ENCODE measurements at places on chromosomes 2 and 18.

DNA sequence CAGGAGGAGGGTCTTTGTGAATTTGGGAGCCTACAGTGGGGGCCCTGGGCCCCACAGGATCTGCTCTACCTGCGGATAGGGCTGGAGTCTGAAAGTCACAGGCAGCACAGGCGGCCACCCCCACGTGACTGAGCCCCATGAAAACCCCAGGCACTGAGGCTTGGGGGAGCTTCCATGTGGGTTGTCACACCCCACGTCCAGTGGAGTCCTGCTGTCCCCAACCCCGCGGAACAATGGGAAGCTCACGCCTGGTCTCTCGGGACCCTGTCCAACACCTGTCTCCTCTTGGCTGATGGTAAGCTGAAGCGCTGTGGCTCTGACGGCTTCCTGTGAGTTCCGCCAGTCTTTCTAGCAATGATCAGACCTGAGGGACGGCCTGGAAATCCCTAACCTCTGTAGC, 85.8 kb downstream of the PTGR3 start:
- no peak for DNase-seq

DNA sequence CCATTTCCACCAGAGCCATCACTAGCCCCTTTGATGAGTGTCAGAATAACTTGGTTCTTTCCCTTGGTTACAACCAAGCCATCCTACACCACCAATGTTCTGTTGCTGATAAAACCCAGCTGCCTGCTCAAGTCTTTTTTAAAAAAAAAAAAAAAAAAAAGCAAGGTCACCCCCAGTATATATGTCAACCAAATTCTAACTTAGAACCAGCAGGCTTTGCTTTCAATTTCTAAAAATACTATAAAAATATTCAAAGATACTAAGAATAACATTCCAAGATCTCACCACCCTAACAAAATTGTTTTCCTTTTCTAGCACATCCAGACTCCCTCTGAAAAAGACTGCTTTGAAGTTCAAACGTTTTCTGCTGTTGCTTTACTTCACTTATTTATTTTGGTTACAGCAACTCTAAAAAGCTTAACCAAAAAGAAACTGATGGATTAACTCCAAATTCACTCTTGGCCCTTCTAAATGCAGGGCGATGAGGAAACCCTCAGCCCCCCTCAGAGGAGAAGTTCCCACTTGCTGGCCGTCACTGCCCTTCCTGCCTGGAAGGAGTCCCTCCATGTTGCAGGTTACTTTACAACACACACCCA, 10.9 kb downstream of the UXS1 start:
- no peak for DNase-seq

DNA sequence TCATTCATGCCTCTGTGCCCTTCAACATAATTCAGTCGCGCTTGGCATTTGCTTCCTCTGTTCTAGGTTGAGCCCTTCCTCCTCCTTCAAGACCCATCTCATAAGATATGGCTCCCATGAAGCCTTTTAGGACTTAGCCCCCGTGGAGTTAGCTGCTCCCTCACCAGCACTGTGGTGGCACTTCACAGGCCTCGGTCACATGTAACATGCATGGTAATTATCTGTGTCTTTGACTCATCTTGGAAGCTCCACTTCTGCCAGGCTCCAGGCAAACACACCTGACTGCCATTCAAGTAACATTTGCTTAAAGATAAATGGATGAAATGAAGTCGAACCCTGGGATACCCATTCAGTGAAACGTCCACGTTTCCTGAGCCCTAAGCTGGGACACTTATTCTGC, 484.7 kb downstream of the EIPR1 start:
- DNase-seq = no peak

- DNase-seq = no peak
Observed at GRCh38 chr2:11871421-11871820, 125.0 kb downstream of the LPIN1 start.

DNA sequence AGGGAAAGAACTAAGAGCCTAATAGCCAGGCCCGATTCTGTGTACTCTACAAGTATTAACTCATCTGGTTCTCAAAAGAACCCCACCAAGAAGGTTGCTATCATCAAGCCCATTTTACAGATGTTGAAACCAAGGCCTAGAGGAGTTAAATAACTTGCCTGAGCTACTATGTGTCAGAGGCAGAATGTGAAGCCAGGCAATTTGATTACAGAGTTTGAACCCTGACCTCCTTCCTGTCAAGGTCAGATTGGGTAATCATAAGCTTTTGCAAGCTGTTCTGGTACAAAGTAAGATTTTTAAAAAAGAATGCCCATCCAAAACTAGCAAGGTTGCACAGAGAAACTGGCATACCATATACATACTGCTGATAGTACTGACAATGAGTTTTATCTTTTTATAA, 227.1 kb downstream of the HAUS1 start:
- DNase-seq = no peak

- DNase-seq = no peak
Observed at GRCh38 chr2:105406221-105406620, 7.4 kb upstream of the FHL2 start.

GRCh38 chr2:135183822-135184221, 131.7 kb downstream of the RAB3GAP1 start:
- DNase-seq = no peak

DNA sequence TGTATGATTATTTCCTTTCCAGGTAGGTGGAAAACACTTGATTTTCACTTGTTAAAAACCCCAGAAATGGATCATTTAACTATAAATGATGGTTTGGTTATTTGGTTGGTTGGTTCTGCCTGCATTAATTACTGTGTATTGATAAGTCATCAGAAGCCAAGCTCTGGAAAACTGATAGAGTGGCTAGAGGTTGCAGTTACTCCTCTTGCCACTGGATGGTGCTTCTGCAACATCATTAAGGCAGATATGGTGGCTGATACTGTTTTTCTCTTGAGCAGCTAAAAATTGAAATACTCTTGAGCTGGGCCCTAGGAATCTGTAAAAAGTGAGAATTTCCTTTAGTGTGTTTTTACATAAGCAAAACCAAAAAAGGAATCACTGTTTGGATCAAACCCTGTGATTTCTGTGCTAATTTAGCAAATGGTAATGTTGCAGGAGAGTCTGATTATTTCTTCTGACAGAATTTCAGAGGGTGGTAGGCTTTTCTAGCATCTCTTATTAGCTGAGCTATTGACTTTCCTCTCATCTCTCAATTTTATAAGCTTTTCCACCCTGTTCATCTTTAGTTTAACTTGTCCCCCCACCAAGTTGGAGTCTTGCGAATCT, 54.3 kb downstream of the RAB10 start:
- DNase-seq = no peak

DNA sequence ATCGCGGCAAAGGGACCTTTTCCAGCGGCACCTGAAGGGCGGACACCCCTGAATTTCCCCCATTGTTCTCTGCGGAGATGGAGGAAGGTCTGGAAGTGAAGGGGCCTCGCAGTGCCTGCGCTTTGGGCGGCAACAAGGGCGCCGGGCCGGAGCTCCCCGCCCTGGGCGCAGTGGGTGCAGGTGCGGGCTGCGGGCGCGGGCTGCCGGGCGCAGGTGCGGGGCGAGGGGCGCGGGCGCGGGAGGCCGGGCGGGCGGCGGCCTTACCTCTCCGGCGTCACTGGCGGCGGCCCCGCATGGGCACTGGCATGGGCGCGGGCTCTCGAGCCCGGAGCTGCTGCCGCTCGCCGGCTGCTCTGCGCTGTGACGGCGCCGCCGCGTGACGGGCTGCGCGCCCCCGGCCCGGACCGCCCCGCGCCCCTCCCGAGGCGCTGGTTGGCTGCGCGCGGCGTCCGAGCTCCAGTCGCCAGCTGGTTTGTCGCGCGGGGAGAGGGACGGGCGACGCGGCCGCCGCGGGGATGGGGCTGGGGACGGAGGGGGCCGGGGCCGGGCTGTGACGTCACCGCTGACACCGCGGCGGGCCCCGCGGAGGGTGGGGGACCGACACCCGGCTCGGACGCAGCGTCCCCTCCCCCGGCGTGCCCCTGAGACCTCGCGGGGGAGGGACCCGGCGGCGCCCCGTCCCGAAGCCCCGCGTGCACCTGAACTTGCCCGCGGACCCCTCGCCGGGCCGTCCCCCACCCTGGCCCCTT, at the start of gene KIF1A:
Gene KIF1A, minus strand, starts transcription at position 362 of the 749 bp plus-strand sequence. CDS start 22,467 bp downstream, outside the sequence.
- DNase-seq = peak; percentile 85

GRCh38 chr2:203905656-203906055, 30.9 kb upstream of the ICOS start:
- DNase-seq = no peak

DNA sequence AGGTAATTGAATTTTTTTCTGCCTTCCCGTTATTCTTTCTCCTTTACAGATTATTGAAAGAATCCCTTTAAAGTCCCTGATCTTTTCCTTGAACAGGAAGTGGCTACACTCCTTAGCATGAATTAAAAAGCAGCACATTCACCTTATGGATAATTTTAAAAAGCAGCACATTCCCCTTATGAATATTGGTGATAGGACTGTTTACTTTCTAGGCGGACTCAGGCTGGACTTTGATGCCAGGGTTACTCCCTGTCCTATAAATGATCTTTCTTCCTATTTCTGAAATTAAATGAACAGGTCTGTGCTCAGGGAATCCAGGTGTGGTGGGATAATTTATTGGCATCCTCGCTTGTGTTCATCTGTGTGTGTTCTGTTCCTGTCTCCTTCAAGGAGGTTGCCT, 226.0 kb downstream of the DCDC2C start:
- DNase-seq = no peak

DNA sequence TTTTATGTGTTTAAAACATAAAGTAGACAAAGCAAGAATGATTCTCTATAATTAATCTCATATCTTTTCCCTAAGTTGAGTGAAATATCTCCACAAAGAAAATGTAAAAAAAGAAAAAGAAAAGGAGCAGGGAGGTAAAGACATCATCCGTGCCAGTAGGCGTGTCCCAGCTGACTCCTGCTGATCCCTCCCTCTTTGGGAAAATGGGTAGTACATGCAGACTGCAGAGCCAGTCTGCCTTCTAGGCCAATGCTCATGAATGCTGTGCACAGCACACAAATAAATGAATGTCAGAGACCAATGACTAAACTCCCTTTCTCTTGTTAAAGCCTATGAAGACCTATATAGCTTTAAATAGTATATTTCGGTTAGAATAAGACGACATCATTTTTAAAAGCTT, 64.7 kb downstream of the RAPH1 start:
- no peak for DNase-seq

DNA sequence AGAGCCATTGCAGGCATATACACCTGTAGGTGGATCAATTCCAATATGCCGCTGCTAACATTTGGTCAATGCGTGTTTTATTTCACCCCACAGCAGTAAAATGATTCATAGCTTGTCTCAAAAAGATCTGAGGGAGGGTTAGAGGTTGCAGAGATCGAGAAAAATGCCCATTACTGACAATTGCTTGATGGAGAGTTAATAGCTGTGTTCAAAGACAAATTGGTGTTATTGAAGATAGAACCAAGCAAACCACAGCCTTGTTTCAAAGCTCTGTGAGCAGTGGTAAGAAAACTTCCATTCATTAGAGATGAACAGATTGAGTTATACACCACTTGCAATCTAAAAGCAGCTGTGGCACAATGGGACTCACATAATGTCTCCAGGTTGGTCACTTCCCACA, 95.4 kb downstream of the KCNE4 start:
- DNase-seq = no peak

DNA sequence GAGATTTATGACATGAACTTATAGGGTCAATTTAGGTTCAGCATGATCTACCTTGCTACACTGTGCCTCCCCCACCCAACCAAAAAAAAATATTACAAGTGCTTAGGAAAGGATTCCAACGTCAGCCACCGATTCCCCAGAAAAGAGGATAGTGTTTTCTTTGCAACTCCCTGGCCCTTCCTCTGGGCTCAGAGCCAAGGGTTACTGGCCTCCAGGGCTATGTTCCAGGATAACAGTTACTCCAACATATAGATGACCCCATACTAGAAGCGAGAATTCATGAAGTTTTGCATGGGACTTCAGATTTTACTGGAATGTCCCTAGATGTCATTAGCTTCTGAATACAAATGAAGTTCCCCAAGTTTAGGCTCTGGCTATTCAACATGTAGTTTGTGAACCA, 172.1 kb downstream of the UPP2 start:
- DNase-seq = no peak

DNA sequence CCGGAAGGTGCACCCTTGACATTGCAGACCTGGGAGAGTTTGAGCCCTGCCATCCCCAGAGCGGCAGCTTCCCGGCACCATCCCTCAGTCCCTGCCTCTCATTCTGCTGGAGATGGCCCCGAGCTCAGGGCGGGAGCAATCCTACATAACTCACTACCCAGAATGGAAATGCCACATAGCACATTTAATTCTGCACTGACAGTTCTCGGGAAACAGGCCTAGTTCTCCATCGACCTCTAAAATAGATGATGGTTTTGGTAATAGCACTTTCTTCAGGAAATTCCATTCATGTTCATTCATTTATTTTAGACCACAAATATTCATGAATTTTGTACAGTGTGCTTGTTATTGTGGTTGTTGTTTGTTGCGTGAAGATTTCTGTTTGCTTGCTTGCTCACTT, 92.9 kb upstream of the SLC14A2 start:
- no peak for DNase-seq

- DNase-seq = no peak
Observed at GRCh38 chr2:120516679-120517314, 170.9 kb downstream of the INHBB start.

- DNase-seq = no peak
Observed at GRCh38 chr18:11860594-11861450, 9.6 kb downstream of the CHMP1B start.

DNA sequence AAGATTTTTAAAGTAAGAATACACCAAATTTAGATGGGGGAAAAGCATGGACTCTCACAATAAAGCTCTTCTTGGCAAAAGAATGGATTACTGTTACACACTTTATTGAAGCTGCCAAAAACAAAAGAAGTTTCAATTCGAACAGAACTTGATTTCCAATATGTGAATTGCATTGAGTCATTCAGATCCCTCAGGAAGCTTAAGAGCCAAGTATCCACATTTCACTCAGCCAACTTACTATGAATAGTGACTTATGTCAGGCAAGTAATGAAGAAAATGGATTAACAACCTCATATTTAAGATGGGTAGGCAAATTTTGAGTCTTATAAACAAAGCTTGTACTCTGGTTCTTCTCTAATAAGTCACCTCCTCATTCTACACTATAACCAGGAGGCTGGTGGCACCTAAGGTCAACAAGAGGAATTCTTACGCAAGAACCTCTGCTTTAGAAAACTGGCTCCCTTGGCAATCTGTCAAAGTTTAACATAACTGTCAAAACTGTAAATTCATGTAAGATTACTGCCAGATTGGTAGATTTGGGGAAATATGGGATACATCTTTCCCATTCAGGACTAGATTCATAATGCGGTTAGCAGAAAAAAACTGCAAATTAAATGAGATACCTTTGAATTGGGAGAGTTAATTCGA, 6.0 kb downstream of the HADHA start:
- no peak for DNase-seq

- DNase-seq = no peak
Observed at GRCh38 chr2:227785293-227785692, 28.3 kb upstream of the CCL20 start.

DNA sequence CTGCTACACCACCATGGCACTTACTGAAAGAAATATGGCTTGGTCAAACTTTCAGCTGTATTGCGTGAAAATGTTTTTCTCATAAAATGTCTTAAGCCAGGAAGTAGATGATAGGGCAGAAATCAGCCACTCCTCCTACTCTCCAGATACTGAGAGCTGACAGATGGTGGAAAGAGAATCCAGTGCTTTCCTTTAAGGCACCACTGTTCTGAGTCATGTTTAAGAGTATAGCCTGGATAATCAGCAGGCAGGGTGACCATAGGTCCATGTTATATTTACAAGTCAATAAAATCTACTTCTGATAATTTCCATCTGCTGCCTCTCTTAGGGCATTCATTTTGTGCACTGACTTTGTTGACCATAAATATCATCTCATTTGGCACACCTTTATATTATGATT, 21.9 kb downstream of the ARPC2 start:
- no peak for DNase-seq

- no peak for DNase-seq
Observed at GRCh38 chr2:217919204-217919603, 83.6 kb downstream of the TNS1 start.
